NCI-H345 (cell line): ENCODE measurements at places on chromosomes 4 and X.

DNA sequence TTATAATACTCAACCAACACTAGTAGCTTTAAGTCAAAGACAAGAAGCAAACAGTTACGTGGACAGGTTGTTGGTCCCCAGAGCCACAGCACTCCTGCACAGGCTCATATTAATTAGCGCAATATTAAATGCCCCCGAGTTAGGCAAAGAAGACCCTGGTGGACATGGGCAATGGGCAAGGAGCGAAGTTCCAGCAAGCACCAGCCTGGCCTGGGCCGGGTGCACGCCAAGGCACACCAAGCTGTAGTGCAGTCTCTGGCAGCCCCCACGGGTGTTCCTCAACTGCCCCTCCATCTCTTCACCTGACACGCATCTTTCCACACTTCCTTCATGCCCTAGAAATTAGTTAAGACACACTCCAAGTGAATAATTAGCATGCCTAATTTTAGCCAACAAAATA is 20.1 kb downstream of the FAT1 start:
- DNase-seq, result no peak

- no peak for DNase-seq
These were observed 15.8 kb upstream of the MAGEA4 start for GRCh38 chrX:151896734-151897474.

GRCh38 chr4:41360214-41360920 is 103.6 kb downstream of the UCHL1 start:
- peak; percentile 67 for DNase-seq

DNA sequence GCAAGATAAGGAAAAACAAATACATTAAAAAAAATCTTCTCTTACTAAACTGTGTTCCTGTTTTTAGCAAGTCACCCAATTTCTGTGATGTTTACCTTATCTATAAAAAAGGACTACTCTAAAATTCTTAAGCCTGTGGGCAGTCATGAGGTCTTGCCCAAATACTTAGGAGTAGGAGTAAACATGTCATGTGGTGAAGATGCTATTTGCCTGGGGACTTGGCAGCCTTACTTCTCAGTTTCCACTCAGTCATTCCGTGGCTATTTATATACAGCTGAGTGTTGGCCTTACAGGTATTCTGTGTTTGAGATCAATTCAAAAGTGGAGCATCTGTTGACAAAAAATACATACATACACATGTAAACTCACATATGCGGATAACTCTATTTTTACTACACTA is 89.9 kb upstream of the TLR2 start:
- no peak for DNase-seq

GRCh38 chrX:153927672-153927921 is 1.5 kb upstream of the ARHGAP4 start:
- DNase-seq, result no peak

DNA sequence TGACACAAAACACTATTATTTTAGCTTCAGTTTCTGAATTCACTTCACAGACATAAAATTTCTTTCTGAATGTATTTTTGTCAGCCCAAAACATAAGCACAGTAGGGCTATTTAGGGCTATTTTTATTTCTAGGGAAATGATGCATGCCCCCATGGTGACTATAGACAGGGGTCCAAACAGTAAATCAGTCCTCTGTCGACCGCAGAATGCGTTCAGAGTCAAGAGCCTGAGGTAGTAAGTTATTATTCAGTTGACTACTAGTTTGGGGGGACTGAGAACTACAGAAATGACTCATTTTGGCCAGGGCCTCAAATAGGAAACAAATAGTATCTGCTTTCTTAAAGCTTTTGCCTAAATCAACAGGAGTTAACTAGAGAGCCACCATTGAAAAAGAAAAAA is 414.4 kb downstream of the AFF2 start:
- no peak for DNase-seq

DNA sequence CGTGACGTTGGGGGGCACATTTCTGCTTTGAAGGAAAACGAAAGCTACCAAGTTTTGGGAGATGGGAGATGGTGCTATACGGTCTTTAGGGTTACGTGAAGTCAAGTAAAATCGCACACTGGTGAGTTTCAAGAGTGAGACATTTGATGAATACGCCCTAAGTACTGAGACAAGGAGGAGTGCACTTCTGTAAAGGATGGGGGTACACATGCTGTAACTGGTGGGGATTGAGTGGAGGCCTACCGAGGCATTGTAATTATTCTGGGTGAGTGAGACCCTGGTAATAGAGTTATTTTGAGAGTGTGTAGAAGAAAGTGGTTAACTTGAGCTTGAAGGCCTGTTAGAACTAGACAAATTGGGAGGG is 536 bp downstream of the SH3BGRL start:
- no peak for DNase-seq

GRCh38 chrX:150526692-150527091 is 41.7 kb upstream of the MTM1 start:
- DNase-seq, result no peak

GRCh38 chr4:38396091-38396490 is 267.9 kb upstream of the KLF3 start:
- DNase-seq, result no peak

- no peak for DNase-seq
These were observed 1120.2 kb downstream of the ARAP2 start for GRCh38 chr4:35124106-35124505.

GRCh38 chr4:84899616-84900015 is 66.9 kb downstream of the WDFY3 start:
- no peak for DNase-seq

DNA sequence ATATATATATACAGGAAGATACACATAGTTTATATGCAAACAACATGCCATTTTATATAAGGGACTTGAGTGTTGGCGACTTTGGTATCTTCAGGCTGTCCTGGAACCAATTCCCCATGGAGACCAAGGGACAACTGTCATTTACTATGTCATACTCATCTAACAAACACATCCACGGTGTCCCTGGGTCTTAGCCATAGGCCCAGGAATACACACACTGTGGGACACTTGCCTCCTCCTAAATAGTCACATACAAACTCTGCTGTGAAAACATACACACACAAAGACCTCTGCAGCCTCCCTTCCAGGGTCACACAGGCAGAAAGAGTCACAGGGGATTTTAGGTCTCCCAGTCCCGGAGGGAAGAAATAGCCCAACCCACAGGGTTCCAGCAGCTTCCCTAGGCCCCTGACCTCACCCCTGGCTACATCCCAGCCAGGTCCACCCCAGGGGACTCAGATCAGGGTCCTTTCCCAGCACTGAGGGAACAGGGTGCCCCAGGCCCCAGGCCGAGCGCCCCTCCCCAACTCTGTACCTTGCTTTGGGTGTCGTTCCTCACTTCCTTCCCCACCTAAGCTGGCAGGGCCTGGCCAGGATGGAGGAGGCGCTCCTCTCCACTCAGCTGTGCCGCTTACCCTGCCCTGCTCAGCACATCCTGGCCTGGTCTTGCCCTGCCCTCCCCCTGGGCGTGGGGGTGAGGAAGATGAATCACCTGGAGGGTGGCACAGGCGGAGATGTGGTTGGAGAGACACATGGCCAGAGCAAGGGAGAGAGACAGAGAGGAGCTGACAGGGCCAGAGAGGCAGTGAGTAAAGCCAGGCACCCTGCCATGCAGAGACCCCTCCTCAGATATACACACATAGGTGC is 21.8 kb downstream of the FGD1 start:
- DNase-seq, result no peak

- no peak for DNase-seq
These were observed 43.1 kb upstream of the CYP2U1 start for GRCh38 chr4:107888237-107888636.

GRCh38 chrX:11409957-11410356 is 116.7 kb downstream of the AMELX start:
- no peak for DNase-seq

GRCh38 chr4:83259586-83259985 is 25.0 kb downstream of the COQ2 start:
- no peak for DNase-seq

DNA sequence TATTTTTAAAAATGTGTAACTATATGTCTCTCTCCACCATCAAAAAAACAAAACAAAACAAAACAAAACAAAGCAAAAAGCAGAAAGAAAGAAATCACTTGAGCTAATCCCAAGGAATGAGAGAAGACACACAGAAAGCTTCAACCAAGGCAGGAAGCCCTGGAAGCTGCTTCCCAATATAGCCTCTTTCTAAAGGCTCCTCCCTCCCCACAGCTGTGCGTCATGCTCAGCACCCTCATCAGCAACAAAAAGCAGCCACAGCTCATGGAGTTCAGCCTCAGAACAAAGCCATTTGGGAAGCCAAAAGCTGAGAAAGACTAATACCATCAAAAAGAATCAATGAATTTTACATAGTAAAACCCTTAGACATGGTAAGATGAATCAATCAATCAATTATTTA is 501.6 kb upstream of the SMIM31 start:
- DNase-seq, result no peak

GRCh38 chr4:109547394-109547793 is 12.7 kb upstream of the MCUB start:
- DNase-seq, result no peak

DNA sequence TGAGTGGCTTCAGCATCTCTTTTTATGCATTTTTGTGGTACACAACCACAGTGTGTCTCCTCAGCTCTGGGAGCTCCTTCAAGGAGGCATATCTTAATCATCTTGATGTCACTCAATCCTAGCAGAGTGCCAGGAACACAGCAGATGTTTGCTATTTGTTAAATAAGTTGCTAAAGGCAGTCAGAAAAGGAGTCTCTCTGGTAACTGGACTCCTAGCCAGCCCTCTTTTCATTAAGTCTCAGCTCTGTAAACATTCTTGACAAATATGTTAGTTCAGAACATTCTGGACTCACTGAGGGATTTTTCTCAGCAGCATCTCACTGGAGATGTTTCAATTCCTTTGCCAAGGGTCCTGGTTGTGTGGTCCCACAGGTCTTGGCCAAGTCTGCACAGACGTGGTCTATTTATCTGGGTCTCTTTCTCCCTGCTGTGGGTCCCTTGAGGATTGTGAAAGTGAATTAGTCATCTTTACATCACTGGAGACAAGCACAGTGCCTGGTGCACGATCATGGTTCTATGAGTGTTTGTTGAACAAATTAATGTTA is 20.3 kb upstream of the FAM9C start:
- no peak for DNase-seq

- no peak for DNase-seq
These were observed 22.9 kb downstream of the KCTD8 start for GRCh38 chr4:44425614-44426208.
